ENCODE measurements at places on chromosomes 4 and X.

GRCh38 chr4:182968917-182969650, 51.9 kb upstream of the DCTD start:
- no peak for DNase-seq

DNA sequence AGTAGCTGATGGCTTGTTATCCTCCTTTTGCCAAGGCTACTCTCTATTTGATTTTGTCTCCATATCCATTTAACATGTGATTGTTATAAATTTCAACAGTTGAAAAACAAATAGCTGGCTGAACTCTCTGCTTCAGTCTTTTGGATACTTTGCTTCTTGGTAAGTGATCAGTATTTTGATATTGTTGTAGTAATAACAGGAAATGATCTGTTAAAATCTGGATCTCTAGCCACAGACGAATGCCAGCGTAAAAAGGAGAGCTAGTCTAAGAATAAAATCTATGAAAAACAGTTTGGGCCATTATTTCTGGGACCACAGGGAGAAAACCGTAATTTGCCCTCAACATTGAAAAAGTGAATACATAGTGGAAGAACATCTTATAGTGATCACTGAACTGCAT, 113.8 kb downstream of the ANAPC10 start:
- no peak for DNase-seq

GRCh38 chrX:14398725-14399124, 130.6 kb upstream of the GLRA2 start:
- no peak for DNase-seq

GRCh38 chr4:71558248-71558647, 219.4 kb downstream of the SLC4A4 start:
- no peak for DNase-seq

GRCh38 chrX:133698298-133698697, 283.0 kb upstream of the GPC4 start:
- no peak for DNase-seq

DNA sequence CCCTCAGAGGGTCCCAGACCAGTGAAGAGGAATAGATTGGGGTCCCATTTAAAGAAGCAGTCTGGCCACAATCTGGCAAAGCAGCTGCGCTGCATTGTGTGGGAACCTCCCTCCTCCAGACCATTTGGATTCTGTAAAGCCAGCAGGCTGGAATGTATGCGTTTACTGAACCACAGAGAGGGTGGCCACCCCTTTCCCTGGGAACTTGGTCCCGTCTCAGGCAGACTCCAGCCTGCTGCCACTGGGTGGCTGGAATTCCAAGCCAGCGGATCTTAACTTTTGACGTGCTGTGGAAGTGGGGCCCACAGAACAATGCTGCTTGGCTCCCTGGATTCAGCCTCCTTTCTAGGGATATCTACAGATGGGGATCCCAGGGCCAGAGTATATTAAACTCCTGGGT, 307.2 kb downstream of the DACH2 start:
- DNase-seq, result peak; percentile 27

- DNase-seq, result no peak
These were observed 1.1 kb upstream of the EDNRA start for GRCh38 chr4:147479786-147480185.

GRCh38 chr4:28469387-28469786, 1608.7 kb downstream of the STIM2 start:
- no peak for DNase-seq

DNA sequence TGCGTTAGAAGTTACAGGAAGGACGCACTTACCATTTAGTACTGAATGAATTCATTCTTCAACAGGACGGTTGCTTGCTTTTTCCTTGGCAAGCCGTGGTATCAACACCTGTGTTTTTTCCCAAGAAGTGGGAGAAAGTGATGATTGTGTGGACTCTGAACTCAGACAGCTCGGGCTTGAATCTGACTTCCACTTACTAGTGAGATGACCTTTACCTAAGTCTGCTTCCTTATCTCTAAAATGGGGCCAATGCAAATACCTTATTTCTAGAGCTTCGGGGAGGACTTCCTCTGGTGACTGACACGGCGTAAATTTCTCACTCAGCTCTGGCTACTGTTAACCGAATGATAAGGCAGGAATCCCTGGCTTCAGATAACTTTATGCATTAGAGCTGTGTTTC, 146.8 kb upstream of the RBPJ start:
- no peak for DNase-seq

All from neural progenitor cell (in vitro differentiated cells).